ENCODE measurements at places on chromosomes 1 and 21. TPM values are rescaled to one million over a fixed set of nuclear protein-coding genes. Genes with fewer than 3 reads are reported as not detected.
A peak's percentile ranks its signal among the peaks of the same experiment; 100 is the strongest.

DNA sequence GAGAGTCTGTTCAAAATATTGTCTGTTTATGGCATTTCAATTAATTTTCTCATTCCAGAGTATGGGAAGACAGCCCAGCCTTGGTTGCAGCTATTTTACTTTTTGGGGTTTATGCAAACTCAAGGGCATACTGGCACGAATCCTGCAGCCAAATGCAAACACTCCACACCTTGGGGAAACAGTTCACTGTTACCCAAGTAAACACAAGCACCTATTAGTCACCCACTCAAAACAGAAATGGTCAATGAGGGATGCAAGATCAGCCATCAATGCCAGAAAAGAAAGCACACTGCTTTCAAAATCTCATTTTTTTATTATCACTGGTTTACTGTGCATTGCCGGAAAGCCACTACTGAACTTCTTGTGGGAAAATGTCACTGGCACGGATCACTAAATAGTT is 170.6 kb downstream of the RUNX1 start:
- no peak for DNase-seq

DNA sequence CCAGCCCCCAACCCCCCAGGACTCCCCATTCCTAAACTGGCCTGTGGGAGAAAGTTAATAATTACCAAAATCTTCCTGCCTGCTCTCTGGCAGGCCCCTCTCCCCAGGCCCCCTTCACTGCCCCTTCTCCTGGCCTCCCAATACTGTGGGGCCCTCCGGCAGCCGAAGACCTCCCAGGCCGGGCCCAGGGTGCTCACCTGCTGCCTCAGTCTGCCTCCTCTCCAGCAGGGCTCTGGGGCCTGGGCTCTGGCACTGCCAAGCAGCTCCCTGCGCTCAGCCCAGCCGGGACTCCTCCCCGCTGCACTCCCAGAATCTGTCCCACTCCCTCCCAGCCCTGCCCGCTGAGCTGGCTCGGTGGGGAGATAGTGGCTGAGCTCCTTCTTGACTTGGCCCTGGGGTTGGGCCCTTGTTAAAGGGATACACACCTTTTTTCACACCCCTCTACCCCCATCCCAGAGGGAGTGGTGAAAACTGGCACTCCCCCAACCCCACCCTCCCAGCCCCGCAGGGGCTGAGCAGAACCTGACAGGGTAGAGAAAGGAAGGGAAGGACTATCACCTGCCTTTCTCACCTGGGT is at the start of gene S100A16:
Gene S100A16, minus strand, starts transcription at position 383 of the 577 bp plus-strand sequence. CDS start 4,986 bp downstream, outside the sequence.
- no peak for DNase-seq

GRCh38 chr1:54962612-54963395 is 17.6 kb upstream of the TMEM61 start:
- DNase-seq, result no peak

GRCh38 chr21:46145840-46146691 is 9.3 kb downstream of the FTCD start:
- DNase-seq, result no peak

Gene CHI3L1
- total RNA-seq, result not detected

DNA sequence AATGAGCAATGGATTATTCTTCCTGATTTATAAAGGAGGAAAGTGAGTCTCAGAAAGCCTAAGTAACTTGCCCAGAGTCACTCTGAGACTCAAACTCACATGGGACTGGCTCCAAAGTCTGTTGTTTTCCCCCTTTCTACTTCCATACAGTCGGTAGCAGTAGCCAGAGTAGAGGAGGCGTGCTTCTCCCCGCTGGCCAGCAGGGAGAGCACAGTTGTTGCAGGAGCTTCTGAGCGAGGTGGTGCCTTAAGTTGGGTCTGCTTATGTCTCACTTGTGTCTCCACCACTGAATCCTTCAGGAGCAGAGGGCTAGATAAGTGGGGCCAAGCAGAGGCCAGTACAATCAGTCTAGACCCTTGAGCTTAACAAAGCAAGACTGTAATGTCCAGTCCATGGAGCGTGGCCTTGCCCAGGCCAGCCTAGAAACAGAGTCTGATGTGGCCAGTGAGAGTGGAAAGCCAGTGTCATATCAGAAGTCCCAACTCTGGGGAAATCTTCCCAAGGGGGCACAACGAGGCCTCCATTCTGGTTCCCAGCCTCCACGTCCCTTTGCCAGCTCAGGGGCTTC is 181.9 kb downstream of the ZSCAN20 start:
- peak; percentile 16 for DNase-seq

- no peak for DNase-seq
Observed at GRCh38 chr1:67882196-67882958, 49.1 kb upstream of the GNG12 start.

Gene SPRR2F
- total RNA-seq, result not detected

Gene ZNF593OS
- total RNA-seq, result not detected

GRCh38 chr21:19228226-19228625 is 824.6 kb upstream of the TMPRSS15 start:
- no peak for DNase-seq

DNA sequence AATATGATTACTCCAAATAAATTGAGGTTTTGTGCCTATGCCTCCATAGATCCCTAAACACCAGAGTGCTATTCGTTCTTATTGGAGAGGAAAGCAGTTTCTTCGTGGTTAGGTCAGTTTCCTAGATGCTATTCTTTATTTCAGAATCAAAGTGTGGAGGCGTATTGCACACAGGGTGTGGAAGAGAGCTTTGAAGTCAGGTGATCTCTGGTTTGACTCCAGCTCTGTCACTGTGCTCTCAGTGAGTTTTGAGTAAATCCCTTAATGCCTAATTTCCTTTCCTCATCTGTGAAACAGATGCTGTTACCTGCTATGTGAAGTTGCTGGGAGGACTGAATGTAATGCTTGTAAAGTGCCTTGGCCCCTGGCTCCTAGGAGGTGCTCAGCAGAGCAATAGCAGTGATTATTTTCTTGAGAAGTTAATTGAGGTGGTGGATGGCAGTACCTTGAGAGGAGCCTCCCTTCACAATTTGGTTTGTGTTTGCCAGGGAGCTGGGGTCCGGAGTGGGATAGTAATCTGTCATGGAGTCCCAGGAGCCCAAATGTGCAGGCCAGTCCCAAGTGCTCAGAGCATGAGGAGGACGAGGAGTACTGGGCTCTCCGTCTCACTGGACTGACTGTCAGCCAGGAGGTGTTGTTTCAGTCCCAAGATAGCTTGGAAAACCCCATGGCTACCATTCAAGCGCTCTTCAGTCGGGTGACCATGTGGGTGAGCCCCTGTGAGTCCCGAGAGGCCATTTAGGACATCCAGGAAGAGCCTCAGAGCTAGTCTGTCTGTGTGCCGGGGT is 14.9 kb downstream of the NTPCR start:
- no peak for DNase-seq

GRCh38 chr1:244022311-244022710 is 28.8 kb upstream of the ZBTB18 start:
- DNase-seq, result no peak
